ENCODE measurements at places on chromosomes 12 and 14. TPM values are rescaled to one million over a fixed set of nuclear protein-coding genes. Genes with fewer than 3 reads are reported as not detected.

The GPR84 gene
- polyA plus RNA-seq = 0.11 TPM

The GARIN6 gene
- polyA plus RNA-seq = not detected

DNA sequence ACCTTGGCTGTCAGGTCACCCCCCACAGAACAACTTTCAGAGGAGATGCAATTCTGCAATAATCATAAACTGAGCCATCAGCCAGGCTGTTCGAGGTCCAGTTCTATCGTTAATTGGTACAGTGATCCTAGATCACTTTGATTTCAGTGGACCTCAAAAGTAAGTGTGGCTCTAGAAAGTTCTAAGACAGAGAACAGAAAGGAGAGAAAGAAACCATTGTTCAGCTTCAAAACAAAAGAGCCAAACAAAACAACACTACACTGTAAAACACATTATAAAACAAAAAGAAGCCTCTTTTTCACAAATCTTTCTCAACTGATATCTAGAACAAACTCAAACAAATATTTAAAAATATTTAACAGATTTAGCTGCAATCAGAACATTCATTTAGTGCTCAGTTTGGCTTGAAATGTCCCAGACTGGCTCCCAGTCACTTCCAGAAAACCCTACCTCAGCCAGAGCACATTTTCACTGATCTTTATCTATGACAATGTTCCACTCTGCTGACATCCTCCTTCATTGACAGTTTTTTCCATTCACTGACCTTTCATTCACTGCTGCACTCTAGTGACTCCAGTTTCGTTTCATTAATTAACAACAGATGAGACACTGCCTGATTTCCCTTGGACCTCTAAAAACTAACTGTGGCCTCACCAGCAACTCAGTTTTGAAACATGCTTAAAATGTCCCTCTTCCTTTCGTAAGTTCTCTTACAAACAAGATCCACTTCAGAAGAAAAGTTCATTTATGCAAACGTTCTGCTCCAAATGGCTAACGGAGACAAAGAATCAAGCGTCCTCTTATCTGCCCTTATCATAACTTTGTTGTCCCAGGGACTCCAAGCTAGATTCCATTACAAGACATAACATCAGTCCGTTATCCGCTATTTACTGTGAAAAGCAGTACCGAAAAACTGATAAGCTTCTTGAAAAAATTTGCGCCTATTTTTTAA lies 56.8 kb downstream of the DUSP16 start:
- DNase-seq = no peak

The GALNT9 gene
- not detected for polyA plus RNA-seq

The P3H3 gene
- polyA plus RNA-seq = 1.3 TPM

GRCh38 chr12:113640837-113641236 lies 169.2 kb upstream of the LHX5 start:
- no peak for DNase-seq

The RIMKLB gene
- polyA plus RNA-seq = 12.9 TPM

GRCh38 chr12:120737557-120738251 lies 12.1 kb downstream of the ACADS start:
- no peak for DNase-seq

DNA sequence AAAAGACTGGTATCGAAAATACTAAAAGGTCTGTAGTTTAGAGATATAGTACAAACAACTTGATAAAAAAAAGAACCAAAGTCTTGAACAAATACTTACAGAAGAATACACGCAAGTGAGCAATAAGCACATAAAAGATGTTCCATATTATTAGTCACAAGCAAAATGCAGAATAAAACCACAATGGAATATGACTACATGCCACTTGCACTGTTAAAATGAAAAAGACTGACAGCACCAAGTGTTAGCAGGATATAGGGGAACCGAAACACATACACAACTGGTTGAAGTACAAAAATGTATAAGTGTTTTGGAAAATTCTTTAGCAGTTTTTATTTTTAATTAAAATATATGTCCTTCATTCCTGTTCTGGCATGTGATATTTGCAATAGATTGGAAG lies 3.6 kb downstream of the CLEC2A start:
- no peak for DNase-seq

DNA sequence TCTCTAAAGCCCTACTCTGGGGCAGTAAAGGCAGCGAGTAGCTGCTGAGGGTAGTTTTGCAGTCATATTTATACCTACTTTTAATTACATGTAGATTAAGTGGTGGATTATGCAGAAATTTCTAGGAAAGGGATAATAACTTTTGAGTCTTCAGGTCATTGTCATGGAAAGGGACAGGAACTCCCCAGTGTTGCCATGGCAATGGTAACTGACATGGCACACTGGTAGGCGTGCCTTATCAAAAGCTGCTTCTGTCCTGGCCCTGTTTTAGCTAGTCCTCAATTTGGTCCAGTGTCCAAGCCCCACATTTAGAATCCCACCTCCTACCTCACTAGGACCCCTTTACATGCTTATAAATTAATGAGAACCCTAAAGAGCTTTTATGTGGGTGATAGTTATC lies 303.1 kb downstream of the VRK1 start:
- no peak for DNase-seq

DNA sequence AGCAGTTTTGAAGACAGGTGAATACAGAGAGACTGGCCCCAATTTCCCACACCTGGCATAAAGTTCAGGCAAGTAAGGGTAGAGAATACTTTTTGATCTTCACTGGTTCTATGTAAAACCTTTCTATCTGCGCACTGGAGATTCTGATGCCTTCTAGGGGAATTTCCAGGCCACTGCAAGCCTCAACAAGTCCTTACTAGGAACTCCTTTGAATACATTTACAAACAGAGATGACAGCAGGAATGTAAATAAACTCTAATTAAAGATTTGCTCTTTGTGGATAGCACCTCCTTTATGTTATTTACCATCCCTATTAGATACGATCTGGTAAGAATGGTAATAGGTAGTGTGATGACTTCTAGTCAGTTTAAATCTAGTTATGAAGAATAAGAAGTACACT lies 69.2 kb downstream of the NTN4 start:
- peak; percentile 71 for DNase-seq

The LRIG3 gene
- 28.7 TPM for polyA plus RNA-seq

- DNase-seq = no peak
These were observed 167.0 kb downstream of the EFCAB11 start for GRCh38 chr14:89787525-89787924.

GRCh38 chr12:8823565-8824300 lies 1.3 kb downstream of the A2ML1 start:
- DNase-seq = no peak

DNA sequence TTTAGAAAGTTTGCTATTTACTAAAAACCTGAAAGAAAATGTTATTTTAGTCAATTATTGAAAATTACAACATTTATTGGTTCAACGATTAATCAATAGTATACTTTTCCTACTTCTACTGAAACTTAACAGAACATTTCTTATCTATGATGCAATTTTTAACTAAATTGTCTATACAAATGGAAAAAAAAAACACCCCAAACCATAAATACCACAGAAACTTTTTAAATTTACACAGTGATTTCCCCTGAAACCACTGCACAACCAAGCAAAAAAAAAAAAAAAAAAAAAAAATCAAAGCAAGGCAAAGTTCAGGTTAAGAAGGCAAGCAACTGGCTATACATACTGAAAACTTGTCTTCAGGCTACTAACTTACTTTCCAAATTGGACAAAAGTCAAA lies 71.9 kb upstream of the POC1B start:
- DNase-seq = no peak

- DNase-seq = peak; percentile 26
These were observed 111.9 kb downstream of the PAX9 start for GRCh38 chr14:36773558-36773957.

DNA sequence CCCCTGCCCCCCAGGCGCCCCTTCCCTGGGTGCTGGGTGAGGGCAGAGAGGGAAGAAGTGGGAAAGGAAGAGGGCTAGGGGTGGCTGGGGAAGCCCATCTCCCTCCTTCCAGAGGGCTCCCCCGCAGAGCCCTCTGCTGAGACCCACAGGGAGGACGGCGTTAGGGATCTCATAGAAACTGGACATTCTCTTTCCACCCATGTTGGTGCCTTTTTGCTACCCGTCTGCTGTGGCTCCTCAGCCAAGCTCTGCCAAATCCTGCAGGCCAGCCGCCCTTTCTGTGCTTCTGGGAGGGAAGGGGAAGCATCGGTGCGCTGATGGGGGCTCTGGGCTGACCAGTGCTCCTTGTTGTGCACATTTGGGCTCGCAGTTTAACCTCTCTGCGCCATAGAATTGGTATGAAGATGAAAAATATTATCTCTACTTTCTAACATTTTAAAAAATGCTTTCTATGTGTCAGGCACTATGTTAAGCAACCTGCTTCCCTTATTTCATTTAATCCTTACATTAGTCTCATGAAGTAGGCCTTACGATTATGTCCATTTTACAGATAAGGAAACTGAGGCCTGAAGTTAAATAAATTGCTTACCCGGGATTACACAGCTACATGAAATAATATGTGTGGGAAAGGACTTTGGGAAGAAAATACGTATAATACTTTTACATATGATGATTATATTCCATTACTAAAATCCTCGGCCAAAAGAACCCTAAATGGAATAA lies 981 bp downstream of the SLC48A1 start:
- no peak for DNase-seq

- no peak for DNase-seq
These were observed 112.9 kb downstream of the HMGA2 start for GRCh38 chr12:65937161-65937641.

GRCh38 chr14:81434230-81434629 lies 34.1 kb upstream of the STON2 start:
- no peak for DNase-seq

- DNase-seq = no peak
These were observed 261 bp upstream of the MLH3 start for GRCh38 chr14:75051556-75051899.

The SLC6A15 gene
- polyA plus RNA-seq = 12.0 TPM

The RPS29 gene
- 8,703 TPM for polyA plus RNA-seq

- no peak for DNase-seq
These were observed 30.8 kb upstream of the RESF1 start for GRCh38 chr12:31928246-31929026.

The ARG2 gene
- 10.8 TPM for polyA plus RNA-seq

All from mammary epithelial cell (primary cell).